ENCODE measurements at places on chromosomes 5 and 9. TPM values are rescaled to one million over a fixed set of nuclear protein-coding genes. Genes with fewer than 3 reads are reported as not detected.

GRCh38 chr9:33637881-33638280 is 113.8 kb downstream of the ANKRD18B start:
- no peaks in the 10 kb centered on the region for H3K4me1 ChIP-seq
- H3K27me3 ChIP-seq = peaks cover 62% of the 10 kb centered on the region
- H3K27ac ChIP-seq = no peak overlapping the region
- H3K4me3 ChIP-seq = no peak overlapping the region

- H3K27ac ChIP-seq = no peak overlapping the region
- no peak for DNase-seq
- no peak overlapping the region for H3K4me3 ChIP-seq
- H3K27me3 ChIP-seq = no peaks in the 10 kb centered on the region
- H3K36me3 ChIP-seq = peaks cover 12% of the 10 kb centered on the region
These were observed 61.8 kb upstream of the STXBP1 start for GRCh38 chr9:127550282-127550681.

- H3K27me3 ChIP-seq = no peaks in the 10 kb centered on the region
- H3K4me3 ChIP-seq = no peak overlapping the region
- peaks cover 70% of the 10 kb centered on the region for H3K36me3 ChIP-seq
These were observed 15.9 kb downstream of the ANXA1 start for GRCh38 chr9:73167614-73168013.

DNA sequence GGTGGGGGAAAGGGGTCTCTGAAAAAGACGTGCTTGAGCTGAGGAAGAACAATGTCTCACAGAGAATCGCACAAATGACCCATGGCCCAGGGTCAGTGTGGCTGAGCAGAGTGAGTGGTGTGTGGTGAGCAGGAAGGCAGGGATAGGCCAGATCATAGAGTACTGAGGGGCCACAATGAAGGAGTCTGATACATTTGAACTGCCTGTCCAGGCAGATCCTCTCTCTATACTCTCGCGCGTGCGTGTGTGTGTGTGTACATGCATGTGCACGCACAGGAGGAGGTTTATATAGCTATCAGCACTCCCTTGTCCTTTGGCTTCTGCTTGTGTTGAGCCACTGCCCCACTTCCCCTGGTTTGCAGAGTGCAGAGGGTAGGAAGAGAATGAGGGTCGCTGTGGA is 294.0 kb downstream of the ZNF608 start:
- H3K4me3 ChIP-seq = no peak overlapping the region
- no peaks in the 10 kb centered on the region for H3K36me3 ChIP-seq
- H3K4me1 ChIP-seq = peaks cover 14% of the 10 kb centered on the region
- no peak overlapping the region for H3K27ac ChIP-seq

GRCh38 chr5:92800365-92800764 is 780.7 kb downstream of the NR2F1-AS1 start:
- no peak overlapping the region for H3K4me3 ChIP-seq
- H3K4me1 ChIP-seq = no peaks in the 10 kb centered on the region
- H3K27ac ChIP-seq = no peak overlapping the region
- DNase-seq = peak; percentile 40
- no peaks in the 10 kb centered on the region for H3K36me3 ChIP-seq

GRCh38 chr5:128202320-128202719 is 118.8 kb downstream of the SLC12A2 start:
- no peak for DNase-seq
- no peak overlapping the region for H3K27ac ChIP-seq
- no peaks in the 10 kb centered on the region for H3K27me3 ChIP-seq
- H3K4me1 ChIP-seq = peaks cover 12% of the 10 kb centered on the region

DNA sequence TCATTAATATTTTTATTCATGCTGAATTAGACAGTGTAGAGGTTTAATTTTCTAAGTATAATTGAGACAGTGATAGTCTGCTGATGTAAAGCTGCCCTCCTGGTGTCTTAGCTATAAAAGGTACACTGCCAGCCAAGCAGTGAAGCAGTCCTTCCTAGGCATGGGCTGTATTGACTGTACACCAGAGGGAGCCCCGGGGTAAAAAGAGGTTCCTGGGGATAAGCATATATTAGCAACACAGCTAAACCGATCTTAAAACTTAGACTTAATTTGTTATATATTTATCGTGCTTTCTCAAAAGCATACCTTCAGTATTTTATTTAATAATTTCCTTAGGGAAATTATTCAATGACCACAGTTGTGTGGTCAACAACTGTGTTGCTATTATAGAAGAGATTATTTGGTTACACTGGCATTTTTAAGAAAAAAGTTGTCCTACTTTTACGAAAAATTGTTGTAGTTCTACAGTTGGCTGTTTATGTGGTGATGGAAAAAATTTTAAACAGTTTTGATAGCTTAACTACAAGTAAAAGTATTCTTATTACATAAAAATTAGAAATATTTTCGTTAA is 68.8 kb downstream of the ELL2 start:
- H3K27me3 ChIP-seq = no peaks in the 10 kb centered on the region
- DNase-seq = no peak
- H3K4me1 ChIP-seq = no peaks in the 10 kb centered on the region
- no peak overlapping the region for H3K4me3 ChIP-seq
- H3K27ac ChIP-seq = no peak overlapping the region
- peaks cover 50% of the 10 kb centered on the region for H3K36me3 ChIP-seq

DNA sequence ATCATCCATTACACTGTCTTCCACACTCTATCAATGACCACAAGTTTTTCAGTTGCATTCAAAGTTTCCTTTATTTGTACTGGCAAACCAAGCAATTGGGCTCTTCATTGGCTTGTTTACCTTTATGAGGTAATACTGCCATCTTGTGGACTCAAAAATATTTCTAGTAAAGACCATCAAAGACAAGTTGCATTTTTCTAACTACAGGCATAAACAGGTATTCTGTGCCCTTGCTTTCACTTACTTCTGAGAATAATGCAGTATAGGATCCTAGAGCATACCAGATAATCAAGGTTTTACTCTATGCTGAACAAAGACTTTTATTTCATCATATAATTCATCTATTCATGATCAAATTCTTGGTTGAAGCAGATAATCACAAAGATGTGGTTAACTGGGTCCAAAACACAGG is 173.7 kb upstream of the POU5F2 start:
- no peak overlapping the region for H3K4me3 ChIP-seq
- H3K27me3 ChIP-seq = no peaks in the 10 kb centered on the region
- H3K36me3 ChIP-seq = no peaks in the 10 kb centered on the region
- no peaks in the 10 kb centered on the region for H3K4me1 ChIP-seq
- H3K27ac ChIP-seq = no peak overlapping the region

DNA sequence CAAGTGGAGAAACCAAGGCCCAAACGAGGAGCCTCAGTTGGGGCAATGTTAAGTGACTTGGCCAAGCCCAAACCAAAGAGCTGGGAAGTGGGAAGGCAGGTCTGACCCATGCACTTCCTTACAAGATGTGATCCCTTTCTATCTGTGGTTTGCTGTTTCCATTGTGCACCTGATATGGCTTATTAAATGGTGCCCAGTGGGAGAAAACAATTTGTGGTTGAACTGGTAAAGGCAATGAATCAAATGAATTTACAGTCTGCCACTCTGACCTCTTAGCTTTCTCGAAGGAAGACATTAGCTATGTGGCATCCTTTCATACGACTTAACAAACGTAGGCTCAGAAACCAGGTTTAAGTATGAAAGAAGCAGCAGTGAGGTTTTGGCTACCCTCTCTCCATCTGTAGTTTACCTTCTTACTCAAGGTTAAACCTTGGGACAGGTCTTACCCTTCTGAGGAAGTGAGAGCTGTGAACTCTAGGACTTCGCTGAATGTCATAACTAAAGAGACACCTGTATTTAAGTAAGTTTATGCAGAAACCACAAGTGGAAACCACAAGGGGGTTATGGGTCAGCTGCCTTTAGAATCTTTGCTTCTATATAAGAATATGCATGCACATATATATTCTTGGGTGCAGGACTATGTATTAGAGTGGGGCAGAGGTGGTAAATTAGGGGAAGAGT is 100.5 kb upstream of the SPATA31D4 start:
- H3K4me1 ChIP-seq = peaks cover 33% of the 10 kb centered on the region
- H3K4me3 ChIP-seq = no peak overlapping the region
- no peaks in the 10 kb centered on the region for H3K27me3 ChIP-seq
- H3K36me3 ChIP-seq = no peaks in the 10 kb centered on the region
- H3K27ac ChIP-seq = no peak overlapping the region
- DNase-seq = no peak

GRCh38 chr5:115257981-115258380 is 4.7 kb downstream of the PGGT1B start:
- H3K27me3 ChIP-seq = no peaks in the 10 kb centered on the region
- peak; percentile 53 for DNase-seq
- no peak overlapping the region for H3K4me3 ChIP-seq

DNA sequence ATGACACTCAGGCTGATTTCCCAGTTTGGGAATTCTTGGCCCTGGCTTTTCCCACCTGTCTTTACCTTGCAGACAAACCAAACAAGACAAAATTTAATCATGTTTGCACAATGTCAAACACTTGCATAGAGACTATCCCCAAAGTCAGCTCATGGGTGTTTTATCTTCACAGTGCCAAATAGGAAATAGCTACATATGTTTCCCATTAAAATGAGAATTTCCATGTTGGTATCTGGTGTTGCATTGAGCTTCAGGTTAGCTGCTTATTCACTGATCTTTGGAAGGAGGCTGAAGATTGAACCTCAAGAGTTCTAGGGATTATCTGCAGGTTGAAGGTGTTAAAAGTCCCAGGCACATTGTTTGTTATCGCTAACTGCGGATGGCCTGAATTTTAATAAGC is 19.5 kb downstream of the MAP1B start:
- no peaks in the 10 kb centered on the region for H3K27me3 ChIP-seq
- H3K4me3 ChIP-seq = no peak overlapping the region
- H3K4me1 ChIP-seq = peaks cover 57% of the 10 kb centered on the region
- H3K36me3 ChIP-seq = peaks cover 40% of the 10 kb centered on the region

- H3K4me1 ChIP-seq = no peaks in the 10 kb centered on the region
- no peaks in the 10 kb centered on the region for H3K27me3 ChIP-seq
- no peak overlapping the region for H3K27ac ChIP-seq
- no peak for DNase-seq
- H3K4me3 ChIP-seq = no peak overlapping the region
These were observed 340.2 kb upstream of the BRINP1 start for GRCh38 chr9:119709431-119709830.

Gene DDX31
- 20.5 TPM for total RNA-seq
